ENCODE measurements at places on chromosomes 1 and 21. TPM values are rescaled to one million over a fixed set of nuclear protein-coding genes. Genes with fewer than 3 reads are reported as not detected.

DNA sequence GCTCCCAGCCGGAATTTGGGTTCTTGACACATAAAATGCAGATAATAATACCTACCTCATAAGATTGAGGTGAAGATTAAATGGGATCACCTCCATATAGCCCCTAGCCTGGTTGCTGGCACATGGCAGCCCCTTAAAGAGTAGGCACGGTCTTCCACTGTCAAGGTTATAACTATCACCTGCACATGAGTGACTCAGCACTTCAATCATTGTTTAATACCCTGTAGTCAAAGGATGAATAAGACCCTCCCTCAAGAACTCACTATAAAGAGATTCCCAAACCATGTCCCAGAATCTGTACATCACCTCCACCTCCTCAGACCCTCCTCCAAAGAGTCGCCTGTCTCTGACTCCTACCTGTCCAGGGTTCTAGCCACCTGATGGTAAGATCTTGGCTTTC is 6.5 kb upstream of the LMNA start:
- DNase-seq: no peak

CFHR2 gene
- polyA plus RNA-seq: not detected

SYNC gene
- polyA plus RNA-seq: 2.5 TPM

- DNase-seq: no peak
These were observed 133.9 kb downstream of the LMX1A start for GRCh38 chr1:165222580-165222979.

DNA sequence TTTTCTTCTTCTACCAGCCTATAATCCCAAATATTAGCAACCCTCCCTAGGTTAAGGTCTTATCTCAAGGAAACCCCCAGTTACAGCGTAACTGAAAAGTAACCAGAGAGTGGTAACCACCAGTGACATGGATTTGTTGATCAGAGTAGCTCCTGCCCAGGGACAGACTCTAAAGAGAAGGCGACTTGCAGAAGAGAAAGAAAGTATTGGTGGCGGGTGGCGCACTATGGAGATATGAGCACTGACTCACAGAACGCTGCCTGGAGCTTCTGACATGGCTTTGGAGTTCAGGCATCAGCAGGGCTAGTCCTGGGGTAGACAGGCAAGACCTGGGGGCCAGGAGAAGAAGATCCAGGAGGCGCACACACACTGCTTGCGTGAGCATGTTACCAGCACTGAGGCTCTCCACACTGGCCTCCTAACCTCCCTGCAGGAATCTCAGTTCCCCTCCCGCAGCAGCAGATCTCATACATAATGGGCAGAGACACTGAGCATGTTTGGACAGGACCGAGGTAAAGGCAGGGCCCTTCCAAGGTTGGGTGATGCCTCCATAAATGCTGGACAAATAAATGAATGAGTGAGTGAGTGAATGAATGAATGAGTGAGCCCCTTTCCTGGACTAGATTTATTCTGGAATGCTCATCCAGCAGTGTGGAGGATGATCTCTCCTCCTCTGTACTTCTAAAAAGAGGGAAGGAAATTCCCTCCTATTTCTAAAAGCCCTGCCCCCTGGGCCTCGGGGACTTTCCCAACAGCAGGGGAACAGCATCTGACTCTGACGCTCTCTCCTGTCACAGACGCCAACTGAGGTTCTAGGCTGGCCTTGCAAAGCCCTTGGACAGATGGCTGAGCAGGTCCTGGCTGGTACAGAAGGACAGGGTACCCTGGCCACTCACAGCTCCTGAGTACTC is 175.5 kb downstream of the CLIC6 start:
- no peak for DNase-seq

- no peak for DNase-seq
These were observed 6.3 kb downstream of the EXTL1 start for GRCh38 chr1:26027716-26028489.

DNA sequence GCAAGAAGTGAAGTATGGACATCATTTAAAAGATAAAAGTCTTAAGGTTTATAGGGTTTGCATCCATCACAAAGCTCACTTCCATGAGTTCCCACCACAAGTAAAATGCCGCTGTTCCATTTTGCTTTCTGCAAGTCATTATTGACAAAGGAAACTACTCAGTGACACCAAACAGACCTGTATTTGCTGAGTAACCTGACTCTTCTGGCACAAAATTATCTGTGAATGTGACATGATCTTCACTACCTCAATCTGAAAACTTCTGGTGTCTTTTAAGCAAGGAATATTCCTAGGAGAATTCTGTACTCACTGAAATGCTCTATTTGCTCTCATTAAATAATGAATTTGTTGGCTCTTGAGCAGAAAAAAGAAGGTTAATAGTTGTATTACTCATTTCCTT is 1077.4 kb upstream of the ADGRL4 start:
- DNase-seq: no peak

SFT2D2 gene
- polyA plus RNA-seq: 18.9 TPM
